NCI-H1092 (cell line): ENCODE measurements at places on chromosomes 1 and 21.

GRCh38 chr1:223756806-223757700 is 44.7 kb downstream of the CAPN2 start:
- DNase-seq: no peak

GRCh38 chr21:43338951-43339350 is 88.0 kb downstream of the SIK1 start:
- no peak for DNase-seq

GRCh38 chr1:38958967-38959366 is 17.3 kb upstream of the RHBDL2 start:
- no peak for DNase-seq

GRCh38 chr1:181438013-181438412 is 45.3 kb upstream of the CACNA1E start:
- no peak for DNase-seq

DNA sequence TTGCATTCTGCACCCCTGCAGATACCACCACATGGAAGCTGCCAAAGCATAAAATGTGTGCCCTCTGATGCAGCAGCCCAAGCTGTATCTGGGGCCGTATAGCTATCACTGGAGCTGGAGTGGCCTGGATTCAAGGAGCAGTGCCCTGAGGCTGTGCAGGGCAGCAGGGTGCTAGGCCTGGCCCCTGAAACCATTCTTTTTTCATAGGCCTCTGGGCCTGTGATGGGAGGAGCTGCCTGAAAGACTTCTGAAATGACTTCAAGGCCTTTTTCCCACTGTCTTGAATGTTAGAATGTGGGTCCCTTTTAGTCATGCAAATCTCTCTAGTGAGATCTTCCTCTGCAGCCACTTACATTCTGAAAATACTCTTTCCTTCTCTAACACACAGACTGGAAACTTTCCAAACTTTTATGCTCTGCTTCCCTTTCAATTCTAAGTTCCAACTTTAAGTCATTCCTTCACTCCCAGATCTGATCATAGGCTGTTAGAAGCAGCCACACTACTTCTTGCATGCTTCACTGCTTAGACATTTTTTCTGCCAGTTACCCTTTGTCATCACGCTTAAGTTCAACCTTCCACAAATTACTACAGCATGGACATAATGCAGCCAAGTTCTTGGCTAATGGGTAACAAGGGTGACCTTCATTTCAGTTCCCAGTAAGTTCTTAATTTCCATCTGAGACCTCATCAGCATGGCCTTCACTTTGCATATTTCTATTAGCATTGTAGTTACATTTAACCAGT is 42.4 kb downstream of the DRAM2 start:
- no peak for DNase-seq
